ENCODE measurements at places on chromosomes 2 and 18.

DNA sequence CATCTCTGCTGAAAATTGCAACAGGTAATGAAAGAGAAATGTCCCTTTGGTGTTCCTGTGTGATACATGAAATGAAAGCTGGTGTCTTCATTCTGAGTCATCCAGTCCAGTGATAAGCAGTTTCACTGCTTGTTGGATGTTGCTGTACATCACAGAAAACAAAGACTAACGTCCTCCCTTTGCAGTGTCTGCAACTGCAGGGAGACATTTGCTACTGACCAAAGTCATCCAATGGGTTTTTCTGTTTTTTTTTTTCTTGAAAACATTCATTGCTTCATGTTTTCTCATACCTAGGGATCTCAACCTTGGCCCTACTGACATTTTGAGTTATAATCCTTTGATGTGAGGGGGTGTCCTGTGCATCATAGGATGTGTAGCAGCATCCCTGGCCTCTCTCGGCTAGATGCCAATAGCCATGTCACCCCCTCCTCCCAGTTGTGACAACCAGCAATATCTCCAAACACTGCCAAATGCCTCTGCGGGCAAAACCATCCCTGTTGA, 63.6 kb upstream of the FZD5 start:
- DNase-seq, result no peak

- no peak for DNase-seq
Measured at GRCh38 chr2:130883496-130883895, 46.8 kb downstream of the ARHGEF4 start.

DNA sequence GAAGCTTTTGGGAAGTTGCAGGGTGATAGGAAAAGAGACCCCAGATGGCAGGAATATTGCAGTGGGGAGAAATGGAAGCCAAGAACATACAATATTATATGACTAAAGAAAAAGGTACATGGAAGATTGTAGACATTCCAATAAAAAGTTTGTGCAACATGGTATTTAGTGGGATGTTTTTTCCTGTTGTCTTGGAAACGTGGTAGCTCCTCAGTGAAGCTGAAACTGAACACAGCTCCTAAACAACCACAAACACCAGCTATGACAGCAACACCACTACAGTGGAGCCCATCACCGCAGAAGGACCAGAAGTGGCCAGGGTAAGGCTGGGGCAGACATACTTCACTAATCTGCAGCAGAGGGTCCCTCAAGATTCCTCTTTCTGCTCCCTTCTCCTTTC, 246.8 kb downstream of the CDH20 start:
- DNase-seq, result no peak

DNA sequence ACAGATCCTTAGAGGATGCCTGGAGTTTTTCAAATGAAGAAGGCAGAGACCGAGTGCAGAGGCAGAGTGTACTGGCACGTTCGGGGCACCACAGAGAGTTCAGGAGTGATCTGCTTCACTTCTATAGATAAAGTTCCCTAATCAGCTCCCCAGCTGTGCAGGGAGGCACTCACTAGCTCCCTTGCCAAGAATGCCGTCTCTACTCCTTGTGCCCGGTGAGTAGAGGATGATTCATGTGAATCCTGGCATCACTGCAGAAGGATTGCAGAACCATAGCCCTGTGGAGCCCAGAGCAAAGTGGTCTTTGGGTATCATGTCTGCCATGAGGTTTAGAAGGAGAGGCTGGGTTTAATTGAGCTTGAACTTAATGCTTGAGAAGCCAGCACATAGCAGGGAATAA, 510.1 kb upstream of the RAB6C start:
- DNase-seq, result no peak

- no peak for DNase-seq
Measured at GRCh38 chr18:22018366-22018765, 151.0 kb upstream of the GATA6 start.

DNA sequence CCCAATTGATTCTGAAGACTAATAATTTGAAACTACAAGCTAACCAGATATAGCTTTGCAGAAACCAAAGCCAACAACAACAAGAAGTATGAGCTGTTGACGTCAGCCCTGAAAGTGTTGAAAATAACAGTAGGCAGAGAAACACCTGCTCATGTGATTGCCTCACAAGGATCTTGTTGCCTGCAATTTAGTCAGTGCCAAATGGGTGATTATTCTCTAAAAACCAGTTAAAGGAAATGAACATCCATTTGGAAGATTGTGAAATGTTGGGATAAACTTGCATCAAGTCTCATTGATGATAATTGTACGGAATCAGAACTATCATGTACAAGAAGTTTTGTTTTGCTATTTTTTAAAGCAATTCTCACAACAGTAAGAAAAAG, 2.8 kb downstream of the CYTIP start:
- DNase-seq, result no peak

DNA sequence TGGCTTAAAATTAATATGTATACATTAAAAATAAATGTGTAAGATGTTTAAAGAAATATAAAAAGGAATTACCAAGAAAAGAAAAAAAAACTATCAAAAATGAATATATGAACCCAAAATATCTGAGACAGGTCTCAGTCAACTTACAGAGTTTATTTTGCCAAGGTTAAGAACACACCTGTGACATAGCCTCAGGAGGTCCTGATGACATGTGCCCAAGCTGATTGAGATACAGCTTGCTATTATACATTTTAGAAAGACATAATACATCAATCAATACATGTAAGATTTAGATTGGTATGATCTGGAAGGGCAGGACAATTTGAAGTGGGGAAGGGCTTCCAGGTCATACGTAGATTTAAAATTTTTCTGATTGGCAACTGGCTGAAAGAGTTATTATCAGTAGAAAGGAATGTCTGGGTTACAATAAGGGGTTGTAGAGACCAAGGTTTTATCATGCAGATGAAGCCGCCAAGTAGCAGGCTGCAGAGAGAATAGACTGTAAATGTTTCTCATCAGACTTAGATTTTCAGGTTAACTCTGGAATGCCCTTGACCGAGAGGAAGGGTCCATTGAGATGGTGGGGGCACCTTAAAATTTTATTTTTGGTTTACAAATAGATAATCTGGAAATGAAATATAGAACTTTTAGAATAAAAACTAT, 74.7 kb downstream of the EXOC6B start:
- no peak for DNase-seq

- DNase-seq, result no peak
Measured at GRCh38 chr2:241728627-241729026, 5.8 kb upstream of the D2HGDH start.

- no peak for DNase-seq
Measured at GRCh38 chr2:11325961-11326676, 18.3 kb downstream of the ROCK2 start.

- DNase-seq, result no peak
Measured at GRCh38 chr2:1665761-1666505, 78.4 kb downstream of the PXDN start.

- no peak for DNase-seq
Measured at GRCh38 chr2:121333834-121334558, 49.0 kb upstream of the TFCP2L1 start.

GRCh38 chr2:190574169-190574568, 39.6 kb upstream of the NEMP2 start:
- DNase-seq, result no peak

GRCh38 chr2:104876606-104877570, 23.0 kb downstream of the POU3F3 start:
- DNase-seq, result no peak

- DNase-seq, result no peak
Measured at GRCh38 chr2:136286423-136286822, 168.5 kb upstream of the CXCR4 start.

DNA sequence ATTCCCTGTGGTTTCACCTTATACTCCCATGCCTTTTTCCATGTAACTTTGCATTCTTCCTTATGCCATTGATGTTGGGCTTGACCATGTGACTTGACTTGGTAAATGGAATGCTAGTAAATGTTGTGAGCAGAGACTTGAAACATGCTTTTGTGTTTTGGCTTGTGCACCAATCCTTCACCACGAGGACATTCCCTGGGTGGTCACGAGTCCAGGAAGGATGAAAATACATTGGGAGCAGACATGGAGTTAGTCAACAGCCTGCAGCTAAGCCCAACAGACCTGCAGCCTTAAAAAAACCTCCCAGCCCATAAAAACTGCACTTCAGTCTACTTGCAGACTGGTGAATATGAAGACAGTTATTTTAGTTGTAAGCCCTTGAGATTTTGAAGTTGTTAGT, 116.5 kb upstream of the SPATS2L start:
- no peak for DNase-seq

- DNase-seq, result no peak
Measured at GRCh38 chr18:74456349-74457042, 612 bp downstream of the DIPK1C start.

DNA sequence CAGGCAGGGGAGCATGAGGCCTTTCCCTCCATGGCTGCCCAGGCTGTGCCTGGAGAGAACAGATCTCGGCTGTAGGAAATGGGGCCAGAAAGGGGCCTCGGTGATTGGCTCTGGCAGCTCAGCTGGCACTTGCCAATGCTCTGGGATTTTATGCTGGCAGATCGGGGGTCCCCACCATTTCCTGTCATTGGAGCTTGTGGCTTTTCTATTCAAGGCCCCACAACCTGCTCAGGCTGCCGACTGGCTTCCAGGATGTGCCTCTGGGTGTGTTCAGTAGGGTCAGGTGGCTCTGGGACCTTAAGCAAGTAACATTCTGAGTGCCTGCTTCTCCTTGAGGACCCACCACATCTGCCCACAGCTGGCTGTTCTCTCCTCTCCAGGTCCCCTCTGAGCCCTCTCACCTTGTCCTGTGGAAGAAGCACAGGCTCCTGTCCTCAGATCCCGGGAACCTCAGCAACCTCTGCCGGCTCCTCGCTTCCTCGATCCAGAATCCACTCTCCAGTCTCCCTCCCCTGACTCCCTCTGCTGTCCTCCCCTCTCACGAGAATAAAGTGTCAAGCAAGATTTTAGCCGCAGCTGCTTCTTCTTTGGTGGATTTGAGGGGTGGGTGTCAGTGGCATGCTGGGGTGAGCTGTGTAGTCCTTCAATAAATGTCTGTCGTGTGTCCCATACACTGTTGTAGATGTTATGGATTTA, 4.2 kb downstream of the GNLY start:
- no peak for DNase-seq

- DNase-seq, result no peak
Measured at GRCh38 chr2:573805-574392, 103.3 kb downstream of the TMEM18 start.

DNA sequence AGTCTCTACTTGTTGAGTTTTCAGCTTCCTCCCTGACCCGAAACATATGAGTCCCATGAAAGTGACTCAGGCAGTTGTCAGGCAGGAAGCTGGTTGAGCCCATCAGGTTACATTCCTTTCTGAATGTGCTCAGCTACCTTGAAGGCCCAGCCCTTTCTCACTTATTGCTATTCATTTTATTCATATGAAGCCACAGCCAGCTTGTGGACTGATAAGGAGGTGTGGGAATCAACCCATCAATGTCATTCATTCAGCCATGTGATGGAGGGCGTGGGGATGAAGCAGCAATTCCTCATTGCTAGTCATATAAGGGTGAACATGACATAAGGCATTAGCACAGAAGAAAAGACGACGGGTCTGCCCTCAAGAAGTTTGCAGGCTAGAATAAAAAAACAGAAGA, 5.3 kb upstream of the VPS4B start:
- DNase-seq, result no peak

GRCh38 chr18:9915291-9916076, 1.7 kb downstream of the VAPA start:
- DNase-seq, result no peak

DNA sequence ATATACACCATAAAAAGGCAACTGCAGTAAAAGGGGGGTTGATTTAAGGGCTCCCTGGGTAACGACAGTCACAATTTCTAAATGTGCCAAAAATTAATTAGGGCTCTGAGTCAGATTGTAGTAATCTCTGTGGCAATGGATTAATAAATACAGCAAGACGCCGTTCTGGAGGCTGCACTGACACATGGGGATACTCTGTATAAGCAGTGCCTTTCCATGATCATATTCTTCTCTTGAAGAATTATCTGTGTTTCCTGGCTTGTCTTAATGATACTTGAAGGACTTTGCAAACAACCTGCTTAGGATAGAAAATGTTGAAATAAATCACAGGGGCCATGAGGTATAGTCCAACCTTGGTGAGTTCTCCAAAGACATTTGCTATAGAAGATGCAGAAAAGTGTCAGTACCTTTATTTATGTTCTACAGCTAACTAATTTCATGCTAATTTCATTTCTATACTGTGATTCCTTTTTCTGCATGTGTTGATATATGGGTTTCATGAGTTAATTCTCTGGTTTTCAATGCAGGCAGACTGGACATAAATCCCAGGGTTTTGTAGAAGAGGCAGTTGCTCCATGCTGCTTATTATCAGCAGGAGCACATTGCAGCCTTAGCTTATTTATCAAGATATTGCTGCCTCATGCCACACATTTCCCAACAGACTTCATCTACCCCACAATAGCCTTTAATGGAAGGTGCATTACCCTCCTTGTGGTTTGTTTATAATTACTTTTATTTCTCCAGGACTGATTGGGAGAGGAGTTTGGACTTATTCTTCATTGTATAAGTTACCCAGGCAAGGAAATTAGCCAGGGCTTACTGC, 54.8 kb downstream of the HNMT start:
- DNase-seq, result no peak

DNA sequence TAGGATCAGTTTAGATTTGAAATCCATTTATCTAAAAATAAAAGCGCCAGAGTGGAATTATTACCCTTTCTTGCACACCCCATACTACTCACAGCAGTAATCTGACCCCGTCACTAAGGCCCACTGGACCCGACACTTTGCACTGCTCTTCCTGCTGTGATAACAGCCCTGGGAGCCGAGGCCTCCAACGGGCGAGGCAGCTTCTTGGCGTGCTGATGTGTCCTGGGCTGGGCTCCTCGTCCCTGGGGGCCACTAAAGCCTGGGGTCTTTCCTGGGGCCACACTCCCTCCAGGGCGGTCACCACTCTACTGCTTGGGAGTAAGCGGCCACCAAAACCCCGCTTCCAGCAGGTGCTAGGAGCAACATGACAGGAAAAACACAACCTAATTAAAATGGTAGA, 61.7 kb downstream of the ZAP70 start:
- DNase-seq, result no peak

GRCh38 chr2:132632000-132632649, 37.9 kb downstream of the LYPD1 start:
- DNase-seq, result no peak

GRCh38 chr2:150885774-150886386, 375.8 kb downstream of the RBM43 start:
- DNase-seq, result no peak

DNA sequence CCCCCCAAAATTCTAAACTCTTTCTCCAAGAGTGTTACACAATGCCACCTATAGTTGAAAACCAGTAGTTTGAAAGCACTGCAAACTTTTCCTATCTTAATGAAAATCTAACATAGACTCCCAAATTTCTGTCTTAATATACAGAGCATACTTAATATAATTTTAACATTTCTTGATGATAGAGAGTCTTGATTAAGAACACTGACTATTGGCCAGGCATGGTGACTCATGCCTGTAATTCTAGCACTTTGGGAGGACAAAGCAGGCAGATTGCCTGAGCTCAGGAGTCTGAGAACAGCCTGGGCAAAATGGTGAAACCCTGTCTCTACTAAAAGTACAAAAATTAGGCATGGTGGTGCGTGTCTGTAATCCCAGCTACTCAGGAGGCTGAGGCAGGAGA, 34.2 kb downstream of the ASXL2 start:
- DNase-seq, result no peak

Data from T follicular helper cell (primary cell).